ENCODE measurements at places on chromosomes 7 and 10.

DNA sequence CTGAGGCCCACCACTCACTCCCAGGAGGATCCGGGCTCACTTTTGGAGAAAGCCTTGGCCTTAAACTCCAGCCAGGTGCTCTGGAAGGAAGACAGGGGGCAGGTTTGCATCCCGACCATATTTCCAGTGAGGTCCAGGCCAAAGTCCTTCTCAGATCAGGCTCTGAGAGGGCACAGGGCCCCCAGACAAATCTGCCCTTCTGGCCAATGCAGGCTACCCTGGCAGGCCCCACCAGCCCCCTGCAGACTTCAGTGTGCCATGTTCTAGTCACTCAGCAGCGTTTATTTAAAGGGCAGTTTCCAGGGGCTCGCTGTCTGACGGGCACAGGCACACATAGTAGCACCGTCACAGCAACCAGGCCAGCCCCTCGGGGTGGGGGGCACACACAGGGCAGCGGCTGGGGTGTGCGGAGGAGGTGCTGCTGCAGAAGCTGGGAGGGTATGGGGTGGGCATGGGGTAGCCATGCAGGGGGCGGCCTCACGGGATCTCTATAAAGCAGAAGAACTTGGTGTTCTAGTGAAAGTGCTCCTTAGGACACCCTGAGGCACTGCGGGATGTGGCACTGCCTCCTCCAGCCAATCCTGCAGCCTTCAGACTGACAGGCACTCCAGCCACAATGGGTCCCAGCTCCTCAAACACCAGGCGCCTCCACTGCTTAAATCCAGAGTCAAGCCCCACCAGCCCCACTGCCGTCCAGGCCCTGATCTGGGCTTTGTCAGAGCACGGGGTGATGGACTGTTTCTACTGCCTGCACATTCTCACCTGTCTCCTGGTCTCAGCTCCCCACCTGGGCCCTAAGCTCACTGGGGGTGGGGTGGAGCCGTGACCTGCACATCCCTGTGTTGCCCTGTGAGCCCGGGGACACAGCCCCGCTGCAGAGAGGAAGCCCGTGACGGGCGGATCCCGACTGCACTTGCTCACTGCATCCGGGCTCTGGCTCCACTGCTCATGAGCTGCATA lies 9.6 kb upstream of the PYROXD2 start:
- DNase-seq = no peak

GRCh38 chr10:16953270-16953669 lies 136.0 kb upstream of the RSU1 start:
- no peak for DNase-seq

GRCh38 chr10:190216-190615 lies 55.0 kb downstream of the ZMYND11 start:
- DNase-seq = no peak

GRCh38 chr10:3199488-3199887 lies 26.9 kb upstream of the PITRM1 start:
- DNase-seq = no peak

- no peak for DNase-seq
Measured at GRCh38 chr10:1662438-1663025, 74.8 kb downstream of the ADARB2 start.

DNA sequence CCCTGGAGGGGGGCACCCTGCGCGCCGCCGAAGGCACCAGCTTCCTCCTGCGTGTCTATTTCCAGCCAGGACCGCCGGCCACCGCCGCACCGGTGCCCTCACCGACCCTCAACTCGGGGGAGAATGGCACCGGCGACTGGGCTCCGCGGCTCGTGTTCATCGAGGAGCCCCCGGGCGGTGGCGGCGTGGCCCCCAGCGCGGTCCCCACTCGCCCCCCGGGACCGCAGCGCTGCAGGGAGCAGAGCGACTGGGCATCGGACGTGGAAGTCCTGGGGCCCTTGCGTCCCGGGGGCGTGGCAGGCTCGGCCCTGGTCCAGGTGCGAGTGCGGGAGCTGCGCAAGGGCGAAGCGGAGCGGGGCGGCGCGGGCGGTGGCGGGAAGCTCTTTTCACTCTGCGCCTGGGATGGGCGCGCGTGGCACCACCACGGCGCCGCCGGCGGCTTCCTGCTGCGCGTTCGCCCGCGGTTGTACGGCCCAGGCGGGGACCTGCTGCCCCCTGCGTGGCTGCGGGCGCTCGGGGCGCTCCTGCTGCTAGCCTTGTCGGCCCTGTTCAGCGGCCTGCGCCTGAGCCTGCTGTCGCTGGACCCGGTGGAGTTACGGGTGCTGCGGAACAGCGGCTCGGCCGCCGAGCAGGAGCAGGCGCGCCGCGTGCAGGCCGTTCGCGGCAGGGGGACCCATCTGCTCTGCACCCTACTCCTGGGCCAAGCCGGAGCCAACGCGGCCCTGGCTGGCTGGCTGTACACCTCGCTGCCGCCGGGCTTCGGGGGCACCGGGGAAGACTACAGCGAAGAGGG lies 594 bp downstream of the CNNM1 start:
- DNase-seq = no peak

GRCh38 chr7:45610660-45611299 lies 36.6 kb downstream of the ADCY1 start:
- DNase-seq = no peak

- no peak for DNase-seq
Measured at GRCh38 chr10:93458821-93459257, 23.3 kb downstream of the MYOF start.

- no peak for DNase-seq
Measured at GRCh38 chr10:12491491-12491890, 142.1 kb downstream of the CAMK1D start.

DNA sequence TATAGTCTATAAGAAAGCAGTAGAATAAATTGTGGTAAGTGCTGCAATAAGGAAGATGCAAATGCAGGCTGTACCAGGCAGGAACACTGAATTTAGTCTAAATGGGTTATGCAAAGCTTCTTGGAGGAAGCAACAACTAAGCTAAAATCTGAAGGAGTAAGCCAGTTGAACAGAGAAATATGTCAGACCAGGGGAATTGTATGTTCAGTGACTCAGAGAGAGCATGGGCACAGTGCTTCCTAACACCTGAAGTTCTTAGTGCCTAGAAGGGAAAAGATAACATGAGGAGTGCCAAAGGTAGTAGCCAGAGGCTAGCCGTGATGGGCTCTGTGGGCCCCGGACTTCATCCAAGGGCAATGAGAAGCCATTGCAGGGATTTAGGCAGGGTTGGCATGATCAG lies 204.1 kb upstream of the KMT2E start:
- no peak for DNase-seq
